NCI-H69 (cell line): ENCODE measurements at places on chromosomes 12 and 14.

GRCh38 chr12:27436029-27436428 lies 10.5 kb upstream of the SMCO2 start:
- DNase-seq = no peak

- no peak for DNase-seq
Measured at GRCh38 chr12:46136249-46136648, 132.6 kb downstream of the SLC38A1 start.

- DNase-seq = no peak
Measured at GRCh38 chr12:112747501-112747900, 44.0 kb upstream of the RPH3A start.

DNA sequence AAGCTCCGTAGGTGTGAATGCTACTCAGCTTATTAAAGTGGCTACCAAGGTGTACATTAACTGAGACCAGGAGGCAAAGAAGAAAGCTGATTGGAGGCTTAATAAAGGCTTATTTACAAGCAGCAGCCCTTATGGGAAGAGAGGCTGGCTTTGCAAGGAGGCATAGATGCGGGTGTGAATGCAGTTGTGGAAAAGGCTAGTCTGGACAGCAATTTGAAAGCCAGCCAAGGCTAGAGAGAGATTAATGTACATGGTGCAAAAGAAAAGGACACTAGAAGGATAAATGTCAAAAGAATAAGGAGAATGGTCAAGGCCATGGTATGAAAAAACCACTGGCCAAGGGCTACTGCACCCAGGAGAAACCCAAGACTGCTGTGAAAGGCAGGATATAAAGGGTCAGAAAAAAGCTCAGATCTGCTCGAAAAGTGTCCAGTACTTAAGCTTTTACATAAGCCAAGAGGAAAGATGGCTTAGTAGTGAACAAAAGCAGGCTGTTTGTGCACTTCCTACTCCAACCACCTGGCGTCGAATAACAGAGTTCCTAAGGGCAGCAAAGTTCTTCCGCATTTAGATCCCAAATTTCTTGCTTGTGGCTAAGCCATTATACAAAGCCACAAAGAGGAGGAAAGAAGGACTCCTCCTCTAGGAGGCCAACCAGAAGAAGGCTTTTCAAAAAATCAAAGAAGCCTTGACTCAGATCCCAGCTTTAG lies 24.0 kb downstream of the KLRK1 start:
- DNase-seq = no peak

DNA sequence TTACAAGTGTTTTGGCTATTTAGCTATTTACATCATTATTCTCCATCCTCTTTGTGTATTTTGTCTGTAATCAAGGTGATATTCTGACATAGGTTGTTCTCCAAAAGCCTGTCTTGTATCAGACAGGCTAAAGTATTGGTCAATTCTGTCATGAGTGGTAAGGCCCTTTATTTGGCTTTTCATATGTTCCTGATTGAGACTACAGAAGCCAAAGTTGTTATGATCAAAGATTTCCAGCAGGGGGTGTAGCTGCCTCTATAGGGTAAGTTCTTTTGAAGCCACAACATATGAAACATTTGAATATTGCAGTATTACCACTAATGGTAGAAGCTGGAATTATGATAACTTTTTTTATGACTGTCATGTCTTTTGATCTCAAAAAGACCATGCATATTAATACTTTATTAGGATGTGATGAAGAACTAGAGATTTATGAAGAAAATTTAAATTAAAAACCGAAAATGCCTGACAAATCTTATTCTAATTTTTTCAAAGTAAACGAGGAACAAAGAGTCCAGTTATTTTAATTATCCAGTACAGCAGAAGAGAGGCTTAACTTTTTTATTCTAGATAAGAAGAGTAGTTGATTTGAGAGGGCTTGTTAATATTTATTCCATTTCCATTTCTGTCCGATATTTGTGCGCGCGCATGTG lies 3.4 kb upstream of the ARHGAP5 start:
- DNase-seq = peak; percentile 89

DNA sequence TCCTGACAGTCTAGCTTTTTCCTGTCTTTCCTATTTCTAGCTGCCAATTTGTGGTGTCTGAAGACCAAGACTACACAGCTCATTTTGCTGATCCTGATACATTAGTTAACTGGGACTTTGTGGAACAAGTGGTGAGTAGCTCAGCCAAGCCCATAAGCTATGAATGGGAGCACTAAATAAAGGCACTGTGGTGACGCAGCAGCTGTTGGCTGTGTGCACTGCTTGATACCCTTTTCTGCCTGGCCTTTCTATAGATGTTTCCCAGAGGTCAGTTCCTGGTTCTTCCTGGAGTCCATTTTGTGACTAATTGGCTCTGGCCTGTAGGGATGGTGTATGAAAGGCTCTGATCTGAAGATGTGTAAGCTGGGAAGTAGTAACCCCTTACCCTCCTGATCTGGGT lies 20.5 kb downstream of the RNF10 start:
- no peak for DNase-seq

- DNase-seq = no peak
Measured at GRCh38 chr12:112908548-112908947, 1.8 kb downstream of the OAS1 start.

- peak; percentile 48 for DNase-seq
Measured at GRCh38 chr12:51593539-51593938, 2.5 kb downstream of the SCN8A start.
